ENCODE measurements at places on chromosomes 2 and 18.

- no peak for DNase-seq
Observed at GRCh38 chr18:13481820-13482617, 244.3 kb downstream of the FAM210A start.

- DNase-seq = peak; percentile 11
Observed at GRCh38 chr2:159118115-159118858, 149.8 kb downstream of the TANC1 start.

- peak; percentile 2 for DNase-seq
Observed at GRCh38 chr2:43343573-43344304, 117.3 kb upstream of the ZFP36L2 start.

GRCh38 chr2:80361904-80362303, 57.4 kb upstream of the LRRTM1 start:
- DNase-seq = no peak

- no peak for DNase-seq
Observed at GRCh38 chr2:159046966-159047365, 78.5 kb downstream of the TANC1 start.

GRCh38 chr2:238943338-238944067, 95.6 kb downstream of the TWIST2 start:
- DNase-seq = no peak

DNA sequence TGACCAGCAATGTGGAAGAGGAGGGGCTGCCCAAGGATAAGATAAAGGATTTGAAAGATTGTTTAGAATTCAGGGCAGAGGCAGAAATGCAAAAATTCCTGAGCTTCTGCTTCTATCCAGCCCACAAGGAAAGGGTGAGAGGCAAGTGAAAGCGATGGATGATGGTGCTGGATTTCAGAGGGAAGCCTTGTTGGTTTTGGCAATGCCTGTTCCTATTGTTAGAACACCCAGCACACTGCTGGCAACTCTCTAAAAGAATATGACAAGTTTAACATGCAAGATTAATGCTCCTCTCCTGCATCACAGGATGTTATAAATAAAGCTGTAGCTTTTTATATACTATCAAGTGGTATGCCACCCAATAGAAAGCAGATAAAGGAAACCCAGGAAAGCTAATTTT, 92.6 kb downstream of the ZNF385B start:
- DNase-seq = no peak

DNA sequence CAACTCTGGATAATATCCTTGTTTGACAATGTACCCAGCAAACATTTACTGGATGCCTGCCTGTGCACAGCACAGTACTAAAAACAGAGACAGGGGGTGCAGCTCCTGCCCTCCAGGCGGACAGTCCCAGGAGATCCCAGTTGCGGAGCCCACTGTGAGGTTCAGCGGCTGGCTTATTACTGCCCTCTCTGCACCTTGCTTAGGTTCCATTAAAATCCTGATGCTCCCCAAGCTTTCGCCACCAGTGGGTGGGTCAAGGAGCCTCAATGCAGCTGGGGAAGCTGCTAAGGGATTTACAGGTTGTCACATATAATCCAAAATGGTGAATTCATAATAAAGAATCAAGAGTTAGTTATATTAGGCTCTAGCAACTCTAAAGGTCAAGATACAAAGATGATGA, 38.3 kb downstream of the CRACDL start:
- no peak for DNase-seq

DNA sequence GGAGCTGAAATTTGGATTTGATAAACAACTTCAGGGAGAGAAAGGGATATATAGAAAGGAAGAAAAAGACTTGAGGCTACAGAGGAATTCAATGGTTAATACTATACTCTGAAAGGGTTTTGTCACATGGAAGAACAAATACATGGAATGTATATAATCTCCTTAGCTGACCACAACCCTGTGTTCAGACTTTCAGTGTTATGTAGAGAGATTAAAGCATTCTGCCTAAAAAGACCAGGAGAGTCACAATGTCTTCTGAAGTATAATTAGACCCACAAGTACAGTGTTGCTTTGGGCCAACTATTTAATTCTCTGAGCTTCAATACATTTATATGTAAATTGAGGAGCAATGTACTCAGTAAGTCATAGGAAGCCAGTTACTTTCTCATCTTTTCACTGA, 123.8 kb upstream of the FSHR start:
- DNase-seq = no peak

- DNase-seq = no peak
Observed at GRCh38 chr2:120814352-120814751, 78.7 kb downstream of the GLI2 start.

GRCh38 chr2:182435754-182436153, 8.9 kb upstream of the PDE1A start:
- no peak for DNase-seq

DNA sequence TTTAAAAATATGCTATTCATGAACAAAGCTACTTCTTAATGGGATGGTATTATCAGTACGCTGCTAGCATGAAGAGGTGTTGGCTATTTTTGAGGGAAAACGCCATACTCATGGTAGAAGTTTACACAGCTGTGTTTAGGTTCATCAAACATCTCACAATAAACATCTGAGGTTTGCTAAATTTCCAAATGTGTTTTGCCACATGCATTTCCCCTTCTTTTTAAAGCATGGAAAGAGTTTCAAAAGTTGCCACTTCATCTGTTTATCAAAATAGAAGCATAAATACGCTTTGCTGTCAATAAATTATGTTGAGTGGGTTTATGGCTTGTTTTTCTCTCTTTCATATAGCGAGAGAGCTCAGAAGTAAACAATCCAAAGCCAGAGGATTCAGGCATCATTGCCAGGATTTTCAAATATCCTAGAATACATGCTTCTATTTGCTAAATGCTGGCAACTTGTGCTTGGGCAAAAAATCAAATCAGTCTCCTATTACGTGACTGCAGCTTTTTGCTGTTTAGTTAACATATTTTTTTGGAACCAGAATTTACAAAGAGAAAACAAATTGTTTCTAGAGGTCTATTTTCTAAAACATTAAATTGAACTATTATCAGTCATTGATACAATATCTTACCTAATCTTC, 1919.9 kb upstream of the LRRTM1 start:
- DNase-seq = peak; percentile 48

- DNase-seq = no peak
Observed at GRCh38 chr2:160670618-160671017, 177.0 kb upstream of the RBMS1 start.

GRCh38 chr2:85259101-85259590, 68.6 kb downstream of the TGOLN2 start:
- DNase-seq = no peak

DNA sequence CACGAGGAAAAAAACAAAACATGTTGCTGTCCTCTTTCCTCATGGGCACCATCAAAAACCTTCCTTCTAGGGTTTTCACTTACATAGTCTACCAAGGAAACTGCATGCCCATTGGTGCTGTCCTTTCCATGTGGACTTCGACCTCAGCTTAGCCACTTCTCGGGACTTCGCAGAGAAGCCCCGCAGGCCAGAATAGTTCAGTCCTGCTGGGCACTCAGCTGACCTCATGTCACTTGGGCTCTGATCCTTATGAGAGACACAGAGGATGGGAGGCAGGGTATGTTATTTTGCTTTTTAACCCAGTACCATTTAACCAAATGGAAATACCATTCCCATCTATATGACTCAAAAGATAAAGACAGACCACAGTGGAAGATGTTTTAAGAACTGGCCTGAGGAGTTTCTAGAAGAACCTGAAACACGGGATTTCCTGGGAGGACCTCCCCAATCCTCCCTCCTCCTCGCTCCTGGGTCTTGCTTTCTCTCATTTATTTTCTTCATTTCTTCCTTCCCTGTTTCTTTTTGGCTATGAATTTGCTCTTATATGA, 28.4 kb downstream of the AAK1 start:
- no peak for DNase-seq

All from SHP77 treated with DMSO at 0.1 percent for 48 hours (cell line).